ENCODE measurements at places on chromosomes 1 and 21.

GRCh38 chr1:110123224-110123623, 11.0 kb downstream of the UBL4B start:
- DNase-seq = no peak

GRCh38 chr1:169601096-169601881, 15.0 kb upstream of the F5 start:
- no peak for DNase-seq

DNA sequence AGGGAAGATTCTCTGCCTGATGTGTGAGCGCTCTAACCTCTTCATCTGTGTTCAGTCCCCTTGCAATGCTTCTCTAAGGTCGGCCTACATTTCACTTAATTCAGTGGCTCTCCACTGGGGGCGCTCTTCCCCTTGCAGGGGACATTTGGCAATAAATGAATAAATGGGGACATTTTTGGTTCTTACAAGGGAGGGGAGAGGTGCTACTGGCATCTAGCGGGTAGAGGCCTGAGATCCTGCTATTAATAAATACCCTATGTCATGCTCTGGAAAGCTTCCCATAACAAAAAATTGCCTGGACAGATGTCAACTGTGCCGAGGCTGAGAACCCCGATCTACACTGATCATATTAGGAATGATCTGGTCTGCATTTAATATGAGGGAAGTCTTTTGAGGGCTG, 25.9 kb upstream of the DNAJC11 start:
- DNase-seq = peak; percentile 79

GRCh38 chr21:39055167-39055767, 128.0 kb downstream of the PSMG1 start:
- no peak for DNase-seq

- peak; percentile 28 for DNase-seq
Measured at GRCh38 chr1:50108497-50109059, at the start of gene ELAVL4. Gene ELAVL4 (plus strand): TSS chr1:50108920. CDS start chr1:50109190, 270 bp downstream.

DNA sequence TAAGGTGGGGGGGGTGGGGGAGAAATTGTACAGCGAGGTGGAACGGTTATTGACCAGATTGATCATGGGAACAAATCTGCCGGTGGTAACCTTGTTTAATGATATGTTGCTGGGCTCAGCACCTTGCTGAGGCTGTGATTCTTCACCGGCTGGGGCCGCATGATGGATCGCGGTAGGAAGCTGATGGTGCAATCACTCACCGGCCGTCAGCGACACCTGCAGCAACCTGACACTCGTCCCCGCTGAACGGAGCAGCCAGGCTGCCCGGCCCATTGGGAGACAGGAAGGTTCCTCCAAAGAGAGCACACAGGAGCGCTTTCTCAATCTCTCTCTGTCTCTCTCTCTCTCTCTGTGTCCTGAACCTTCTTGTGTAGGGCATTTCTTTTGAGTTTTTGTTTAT, 128.5 kb upstream of the RRP15 start:
- DNase-seq = peak; percentile 82

- DNase-seq = peak; percentile 40
Measured at GRCh38 chr1:208475951-208476845, 232.0 kb upstream of the PLXNA2 start.

GRCh38 chr1:43648221-43648847, 1.6 kb upstream of the KDM4A start:
- DNase-seq = no peak

GRCh38 chr1:169027607-169028320, 78.7 kb upstream of the ATP1B1 start:
- DNase-seq = no peak

DNA sequence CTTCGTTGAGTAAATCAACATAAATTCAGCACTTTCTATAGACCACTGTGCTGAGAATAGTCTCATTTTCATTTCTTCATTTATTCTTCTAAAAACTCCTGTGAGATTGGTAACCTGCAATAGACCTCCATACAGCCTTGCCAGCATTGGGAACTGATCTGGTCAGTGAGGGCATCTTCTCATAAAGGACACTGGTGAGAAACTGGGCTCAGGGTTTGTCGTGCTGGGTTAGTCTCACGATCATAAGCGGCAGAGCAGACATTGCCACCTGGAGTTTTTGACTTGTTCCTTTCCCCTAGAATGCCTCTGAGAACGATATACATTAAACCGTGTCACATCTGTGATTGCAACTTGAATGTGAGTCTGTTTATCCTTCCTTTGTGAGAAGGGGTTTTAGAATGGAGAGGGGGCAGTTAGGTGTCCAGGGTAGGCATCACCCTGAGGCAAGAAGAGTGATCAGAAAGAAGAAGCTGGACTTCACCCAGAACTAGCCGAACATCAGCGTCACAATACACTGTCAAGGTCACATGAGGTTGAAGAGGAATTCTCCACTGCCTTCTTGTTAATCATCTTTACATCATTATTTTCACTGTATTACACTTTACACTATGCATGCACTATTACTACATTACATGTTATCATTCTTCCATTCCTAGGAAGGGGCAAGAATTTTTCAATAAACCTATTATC, 1.4 kb upstream of the TTLL7 start:
- no peak for DNase-seq

- no peak for DNase-seq
Measured at GRCh38 chr1:85935234-85935633, 221.3 kb downstream of the COL24A1 start.

DNA sequence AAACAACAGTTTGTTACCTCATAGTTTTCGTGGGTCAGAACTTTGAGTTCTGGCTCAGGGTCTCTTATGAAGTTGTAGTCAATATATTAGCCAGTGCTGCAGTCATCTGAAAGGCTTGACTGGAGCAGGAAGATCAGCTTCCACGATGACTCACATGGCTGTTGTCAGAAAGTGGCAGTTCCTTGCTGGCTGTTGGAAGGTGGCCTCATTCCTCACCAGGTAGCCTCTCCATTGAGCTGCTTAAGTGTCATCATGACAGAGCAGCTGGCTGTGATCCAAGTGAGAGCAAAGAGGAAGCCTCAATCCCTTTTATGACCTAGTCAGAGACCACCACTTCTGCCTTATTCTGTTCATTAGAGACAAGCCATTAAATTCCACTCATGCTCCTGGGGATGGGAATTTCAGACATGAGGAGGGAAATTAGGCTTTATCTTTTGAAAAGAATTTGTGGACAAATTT, 5.6 kb downstream of the OSBPL9 start:
- DNase-seq = no peak

DNA sequence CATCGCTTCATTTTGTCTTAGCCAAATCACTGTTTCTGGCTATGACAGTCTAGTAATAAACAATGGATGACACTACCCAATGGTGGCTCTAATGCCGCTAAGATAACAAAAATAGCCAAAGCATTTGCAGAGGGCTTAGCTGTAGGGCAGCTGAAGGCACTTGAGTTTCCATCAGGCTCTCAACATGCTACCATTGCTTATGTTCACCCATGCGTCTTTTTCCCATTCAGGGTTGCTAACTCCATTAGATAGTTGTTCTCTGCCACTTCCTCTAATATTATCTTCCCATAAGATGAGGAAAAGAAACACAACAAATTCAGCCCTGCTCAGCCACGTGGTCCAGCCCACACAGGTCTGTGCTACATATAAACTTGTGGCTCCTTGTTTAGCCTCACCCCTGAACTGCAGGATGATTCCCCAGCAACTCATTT, 159.6 kb downstream of the TOMM20 start:
- no peak for DNase-seq

DNA sequence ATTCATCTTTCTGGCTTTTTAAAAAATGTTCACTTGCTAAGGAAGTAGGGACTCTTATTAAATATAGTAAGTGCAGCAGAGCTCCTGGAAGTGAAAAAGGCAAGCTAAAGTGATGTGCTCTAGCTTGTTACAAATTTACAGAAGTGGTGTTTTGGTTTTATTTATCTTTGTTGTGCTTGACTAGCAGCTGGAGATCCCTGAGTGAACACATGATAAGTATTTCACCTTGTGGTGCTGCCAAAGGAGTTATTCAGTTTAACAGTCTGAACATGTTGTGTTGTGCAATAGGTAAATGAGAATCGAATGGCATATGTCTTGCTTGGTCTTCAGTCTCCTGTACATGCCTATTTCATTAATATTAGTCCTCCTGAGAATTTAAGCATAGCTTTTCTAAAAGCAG, 315.7 kb downstream of the TPR start:
- no peak for DNase-seq

- DNase-seq = no peak
Measured at GRCh38 chr1:104468282-104468681, 718.6 kb downstream of the AMY1C start.

- peak; percentile 79 for DNase-seq
Measured at GRCh38 chr21:31872452-31873274, at the start of gene HUNK. Gene HUNK (plus strand): TSS chr21:31873020. CDS start chr21:31873675, 655 bp downstream.

GRCh38 chr1:101089613-101090338, 64.2 kb upstream of the DPH5 start:
- DNase-seq = no peak

DNA sequence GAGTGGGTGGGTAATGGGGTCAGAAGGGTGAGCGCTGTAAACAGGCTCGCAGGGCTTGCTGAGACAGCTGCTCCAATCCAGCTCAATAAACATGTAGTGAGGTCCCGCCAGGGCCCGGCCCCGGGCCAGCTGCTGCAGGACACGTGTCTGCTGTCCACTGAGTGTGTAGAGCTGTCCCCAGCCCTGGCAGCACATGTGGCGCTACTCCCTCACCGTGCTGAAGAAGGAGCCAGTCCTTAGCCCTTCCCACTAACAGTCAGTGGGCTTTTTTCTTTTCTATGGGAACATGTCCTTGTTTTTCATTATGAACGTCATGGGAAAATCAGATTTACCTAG, 78.9 kb upstream of the C1orf174 start:
- DNase-seq = no peak

- DNase-seq = no peak
Measured at GRCh38 chr1:93768380-93768863, 86.8 kb upstream of the BCAR3 start.

DNA sequence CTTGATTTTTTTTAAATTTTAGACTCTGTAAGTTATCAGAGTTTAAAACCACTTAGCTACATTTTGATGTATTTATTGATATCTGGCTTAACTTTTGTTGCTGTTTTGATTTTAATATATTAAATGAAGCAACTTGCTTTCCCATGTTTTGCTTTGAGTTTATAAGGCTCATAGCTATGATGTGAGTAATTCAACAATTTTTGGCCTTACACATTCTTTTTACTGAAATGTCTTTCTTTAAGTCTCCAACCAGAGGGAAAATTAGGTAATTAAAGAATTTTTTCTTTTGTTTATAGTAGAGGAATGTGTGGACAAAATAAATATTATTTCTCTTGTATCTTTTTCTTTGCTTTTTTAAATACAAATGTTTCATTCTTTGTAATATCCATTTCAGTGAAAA, 258.3 kb upstream of the ADAMTS5 start:
- DNase-seq = no peak

GRCh38 chr1:4656533-4657140, 2.2 kb downstream of the AJAP1 start:
- no peak for DNase-seq

- DNase-seq = no peak
Measured at GRCh38 chr21:42733037-42733627, 79.7 kb downstream of the PDE9A start.

DNA sequence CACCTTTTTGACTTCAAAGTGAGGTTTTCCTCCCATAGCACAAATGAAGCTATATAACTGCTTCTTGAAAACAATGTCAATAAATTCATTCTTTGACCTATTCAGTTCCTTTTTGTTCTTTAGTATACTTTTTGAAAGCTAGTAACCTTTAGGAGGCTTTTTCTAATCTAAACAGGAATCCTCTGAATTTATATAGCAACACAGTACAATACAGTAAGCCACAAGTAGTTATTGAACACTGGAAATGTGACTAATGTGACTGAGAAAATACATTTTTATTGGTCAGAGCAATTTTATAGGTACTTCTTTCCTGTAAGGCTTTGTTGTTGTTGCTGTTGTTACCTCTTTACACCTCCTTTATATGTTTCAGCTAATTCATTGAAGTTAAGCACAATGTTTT, 49.8 kb downstream of the ADGRL2 start:
- no peak for DNase-seq

DNA sequence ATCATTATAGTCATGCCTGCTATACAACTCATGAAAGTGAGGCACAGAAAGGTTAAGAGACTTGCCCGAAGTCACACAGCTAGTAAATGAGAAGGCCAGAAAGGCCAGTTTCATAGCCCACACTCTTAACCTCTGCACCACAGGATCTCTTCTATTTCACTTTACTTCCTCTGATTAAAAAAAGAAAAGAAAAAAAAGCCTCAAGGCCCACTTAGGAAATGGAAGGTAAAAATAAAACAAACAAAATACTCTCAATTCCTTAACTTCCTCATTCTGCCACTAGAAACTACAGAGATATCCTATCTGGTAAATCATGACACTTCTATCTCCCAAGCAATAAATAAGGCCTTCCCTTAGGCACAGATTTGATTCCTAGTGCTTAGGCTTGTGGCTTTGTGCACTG, 7.6 kb upstream of the ENAH start:
- no peak for DNase-seq

GRCh38 chr1:231808990-231809389, 182.4 kb downstream of the DISC1 start:
- no peak for DNase-seq

DNA sequence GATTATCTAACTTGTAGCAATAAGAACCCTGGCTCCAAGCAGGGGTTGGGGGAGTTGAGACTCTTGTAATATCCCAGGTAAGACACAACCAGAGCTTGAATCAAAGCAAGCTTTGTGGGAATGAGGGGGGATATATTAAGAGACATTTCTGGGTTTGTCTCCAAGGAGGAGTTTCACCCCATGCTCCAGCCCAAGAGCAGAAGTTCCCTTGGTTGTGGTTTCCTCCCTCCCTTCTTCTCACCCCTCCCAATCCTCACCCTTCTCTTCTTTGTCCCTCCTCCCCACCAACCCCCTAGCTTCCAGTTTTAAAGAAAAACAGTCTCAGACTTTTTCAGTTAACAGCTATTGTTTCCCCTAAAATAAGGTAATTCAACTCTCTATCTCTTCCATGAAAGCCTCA, 11.9 kb downstream of the TRAF3IP3 start:
- DNase-seq = no peak

DNA sequence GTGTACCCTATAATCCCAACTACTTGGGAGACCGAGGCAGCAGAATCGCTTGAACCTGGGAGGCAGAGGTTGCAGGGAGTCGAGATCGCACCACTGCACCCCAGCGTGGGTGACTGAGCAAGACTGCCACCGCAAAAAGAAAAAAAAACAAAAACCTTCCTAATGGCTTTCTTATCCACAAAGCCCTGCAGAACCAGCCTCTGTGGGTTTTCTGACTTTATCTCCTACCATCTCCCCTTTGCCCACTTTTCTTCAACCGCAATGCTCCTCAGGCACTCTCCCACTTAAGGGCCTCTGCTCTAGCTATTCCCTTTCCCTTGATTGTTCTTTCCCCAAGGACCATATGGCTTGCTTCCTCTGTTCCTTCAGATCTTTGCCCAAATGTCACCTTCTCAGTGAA, 67.9 kb upstream of the PUM1 start:
- no peak for DNase-seq
